ENCODE measurements at places on chromosomes 13 and 19.

- no peak for DNase-seq
These were observed at the start of gene ATP7B for GRCh38 chr13:52010890-52011631. Gene ATP7B (minus strand): TSS chr13:52011450. CDS start chr13:52011337, 113 bp downstream.

DNA sequence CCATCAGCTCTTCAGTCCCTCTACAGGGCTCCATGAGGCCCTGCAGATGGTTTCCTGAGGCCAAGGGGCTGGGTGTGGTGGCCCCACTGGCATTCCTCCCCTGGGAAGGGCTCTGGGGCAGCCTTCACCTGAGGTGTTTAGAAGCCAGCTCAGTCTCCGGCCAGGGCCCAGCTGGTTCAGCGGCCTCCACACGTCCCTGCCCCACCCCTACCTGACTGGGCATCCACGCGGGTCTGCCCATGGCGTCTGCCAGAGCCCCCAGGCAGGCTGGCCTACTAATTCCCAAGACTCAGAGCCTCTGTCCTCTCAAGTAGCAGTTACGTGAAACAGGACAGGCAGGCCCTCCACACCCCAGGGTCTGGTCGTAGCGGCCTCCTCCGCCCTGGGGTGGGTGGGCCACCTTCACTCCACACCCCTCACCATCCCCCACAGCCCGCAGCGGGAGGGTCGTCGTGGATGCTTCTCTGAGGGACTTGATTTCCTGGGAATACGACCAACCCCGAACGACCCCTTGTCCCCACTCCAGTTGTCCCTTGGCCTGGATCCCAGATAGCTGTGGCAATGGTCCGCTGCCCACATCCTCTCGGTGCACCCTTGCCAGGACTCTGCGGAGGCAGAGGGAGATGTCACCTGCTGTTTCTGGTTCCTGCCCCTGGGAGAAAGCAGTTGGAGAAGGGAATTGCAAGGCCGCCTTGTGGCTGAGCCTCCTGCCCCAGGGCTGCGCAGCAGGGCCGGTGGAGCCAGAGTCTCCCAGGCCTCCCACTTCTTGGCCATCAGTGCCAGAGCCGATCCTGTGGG lies 24.3 kb downstream of the CAPN12 start:
- DNase-seq: no peak

DNA sequence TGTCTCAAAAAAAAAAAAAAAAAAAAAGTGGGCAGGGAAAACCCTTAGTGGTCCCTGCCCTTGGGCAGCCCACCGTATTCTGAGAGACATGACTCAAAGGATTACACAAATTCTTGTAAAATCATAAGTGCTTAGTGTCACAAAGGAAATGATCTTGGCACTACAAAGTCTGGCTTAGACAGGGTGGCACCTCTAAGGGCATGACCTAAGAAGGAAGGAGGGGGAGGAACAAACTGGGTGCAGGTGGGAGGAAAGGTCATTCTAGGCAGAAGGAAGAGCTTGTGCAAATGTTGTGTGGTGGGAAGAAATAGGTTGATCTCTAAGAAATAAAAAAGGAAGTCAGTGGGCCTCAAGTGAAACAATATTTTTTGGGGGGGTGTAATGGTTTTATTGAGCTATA lies 10.4 kb downstream of the PNPLA6 start:
- no peak for DNase-seq

DNA sequence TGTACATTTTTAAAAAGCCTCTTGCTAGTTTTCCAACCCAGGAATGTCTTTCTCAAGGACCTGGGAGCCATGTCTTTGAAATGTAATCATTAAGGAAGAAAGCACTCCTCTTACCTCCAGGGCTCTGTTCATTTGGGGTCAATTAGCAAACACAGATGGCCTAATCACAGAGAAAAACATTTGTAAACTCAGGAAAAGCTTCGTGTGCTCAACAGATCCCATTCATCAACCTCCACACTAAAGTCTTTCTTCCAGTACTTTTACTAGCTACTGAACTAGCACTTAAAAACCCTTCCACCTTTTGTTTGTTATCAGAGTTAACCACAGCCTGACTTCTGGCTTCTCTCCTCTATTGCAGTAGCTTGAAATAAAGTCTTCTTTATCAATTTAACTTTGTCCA lies 441.4 kb downstream of the PCDH20 start:
- DNase-seq: no peak

GRCh38 chr13:94268661-94269060 lies 210.8 kb downstream of the DCT start:
- DNase-seq: no peak

DNA sequence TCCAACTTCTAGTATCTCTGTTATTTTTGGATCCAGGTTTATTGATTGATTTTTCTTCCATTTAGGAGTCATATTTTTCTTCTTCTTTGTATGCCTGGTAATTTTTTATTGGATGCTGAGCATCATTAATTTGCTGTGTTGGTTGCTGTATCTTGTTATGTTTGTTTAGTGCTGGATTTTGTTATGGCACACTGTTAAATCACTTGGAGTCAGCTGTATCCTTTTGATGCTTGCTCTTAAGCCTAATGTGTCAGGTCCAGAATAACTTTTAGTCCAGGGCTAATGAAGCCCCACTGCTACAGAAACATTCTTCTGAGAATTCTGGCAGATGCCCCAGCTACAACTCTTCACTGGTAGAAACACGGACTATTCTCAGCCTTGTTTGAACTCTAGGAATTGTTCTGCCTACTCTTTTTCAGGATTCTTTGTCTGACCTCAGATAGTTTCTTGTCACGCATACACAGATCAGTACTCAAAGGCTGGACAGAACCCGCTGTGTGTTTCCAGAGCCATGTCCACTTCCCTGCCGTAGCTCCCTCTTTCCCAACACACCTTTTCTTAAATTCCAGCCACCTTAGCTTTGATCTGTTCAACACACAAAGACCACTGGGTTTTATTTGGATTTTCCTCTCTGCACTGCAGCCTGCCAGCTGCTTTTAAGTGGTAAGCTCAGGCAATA lies 137.1 kb upstream of the WASF3 start:
- no peak for DNase-seq

DNA sequence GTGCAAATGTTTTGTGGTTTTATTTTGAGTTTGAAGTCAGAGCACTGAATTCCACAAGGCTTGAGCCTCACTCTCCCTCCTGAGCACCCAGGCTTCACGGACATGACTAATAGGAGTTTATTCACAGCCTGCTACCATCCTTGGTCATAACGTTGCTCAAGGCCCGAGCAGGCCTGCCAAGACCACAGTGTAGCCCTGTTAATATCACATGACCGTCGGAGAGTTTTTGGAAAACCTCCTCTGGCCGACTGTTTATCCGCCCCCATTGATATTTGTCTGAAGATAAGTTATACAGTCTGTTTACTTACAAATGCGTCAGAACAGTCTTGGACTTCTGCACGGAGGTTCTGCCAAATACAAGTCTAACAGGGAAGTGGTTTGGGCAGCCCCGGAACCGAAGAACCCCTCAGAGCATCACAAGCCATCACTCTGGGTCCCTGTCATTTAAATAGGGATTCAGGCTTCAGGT lies 89.9 kb downstream of the COL4A2 start:
- DNase-seq: no peak
